ENCODE measurements at places on chromosomes 13 and 19. TPM values are rescaled to one million over a fixed set of nuclear protein-coding genes. Genes with fewer than 3 reads are reported as not detected.

DNA sequence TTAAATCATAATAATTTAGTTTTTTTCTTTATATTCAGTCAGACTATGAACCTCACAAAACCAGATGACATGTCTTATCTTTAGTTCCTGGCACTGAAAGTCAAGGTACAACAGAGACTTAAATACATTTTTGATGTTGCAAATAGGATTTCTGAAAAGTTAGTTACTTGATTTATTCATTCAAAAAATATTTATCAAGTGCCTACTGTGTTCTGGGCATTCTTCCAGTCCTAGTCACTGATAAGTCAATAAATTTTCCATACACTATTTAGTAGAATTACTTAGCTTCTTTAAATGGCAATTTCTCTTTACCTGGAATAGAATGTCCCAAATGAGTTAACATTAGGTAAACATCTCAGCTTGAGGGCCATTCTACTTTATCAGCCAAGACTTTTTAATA lies 938.3 kb upstream of the PCDH9 start:
- DNase-seq, result no peak

- DNase-seq, result no peak
Measured at GRCh38 chr19:16419669-16420335, 52.0 kb downstream of the EPS15L1 start.

DNA sequence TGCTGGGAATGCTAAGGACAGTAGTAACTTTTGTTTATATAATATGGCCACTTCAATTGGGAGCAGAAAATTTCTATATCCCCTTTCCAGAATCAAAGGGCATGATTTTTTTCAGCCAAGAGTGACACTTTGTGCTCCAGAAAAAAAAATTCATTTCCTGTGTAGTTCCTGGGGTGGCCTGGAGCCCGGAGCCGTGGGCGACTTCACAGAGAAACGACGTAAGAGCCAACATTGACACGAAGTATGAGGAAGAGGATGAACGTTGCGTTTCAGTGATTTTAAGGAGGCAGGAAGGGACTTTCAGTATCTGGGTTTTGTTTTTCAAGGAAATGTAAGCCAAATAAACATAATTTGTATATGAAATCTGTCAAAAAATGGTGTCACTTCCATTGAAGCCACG lies 187.6 kb downstream of the STK24 start:
- DNase-seq, result no peak

DNA sequence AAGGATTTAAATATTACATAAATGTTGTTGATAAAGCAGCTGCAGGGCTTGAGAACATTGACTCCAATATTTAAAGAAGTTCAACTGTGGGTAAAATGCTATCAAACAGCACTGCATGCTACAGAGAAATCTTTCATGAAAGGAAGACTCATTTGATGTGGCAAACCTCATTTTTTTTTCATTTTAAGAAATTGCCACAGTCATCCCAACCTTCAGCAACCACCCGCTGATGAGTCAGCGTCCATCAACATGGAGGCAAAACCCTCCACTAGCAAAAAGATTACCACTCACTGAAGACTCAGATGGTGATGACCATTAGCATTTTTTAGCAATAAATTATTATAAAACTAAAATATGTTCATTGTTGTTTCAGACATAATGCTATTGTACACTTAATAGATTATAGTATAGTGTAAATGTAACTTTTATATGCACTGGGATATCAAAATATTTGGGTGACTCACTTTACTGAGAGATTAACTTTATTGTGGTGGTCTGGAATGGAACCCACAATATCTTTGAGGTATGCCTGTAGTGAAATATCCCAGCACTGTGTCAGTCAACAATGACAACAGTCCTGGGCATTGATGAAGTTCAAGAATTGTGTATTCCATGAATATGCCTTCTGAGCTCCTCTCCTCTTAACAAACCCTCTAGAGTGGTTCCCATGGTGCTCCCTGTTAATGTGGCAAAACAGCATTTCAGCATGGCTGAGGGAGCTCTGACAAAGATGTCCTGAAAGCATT lies 52.4 kb upstream of the SOX21 start:
- no peak for DNase-seq

DNA sequence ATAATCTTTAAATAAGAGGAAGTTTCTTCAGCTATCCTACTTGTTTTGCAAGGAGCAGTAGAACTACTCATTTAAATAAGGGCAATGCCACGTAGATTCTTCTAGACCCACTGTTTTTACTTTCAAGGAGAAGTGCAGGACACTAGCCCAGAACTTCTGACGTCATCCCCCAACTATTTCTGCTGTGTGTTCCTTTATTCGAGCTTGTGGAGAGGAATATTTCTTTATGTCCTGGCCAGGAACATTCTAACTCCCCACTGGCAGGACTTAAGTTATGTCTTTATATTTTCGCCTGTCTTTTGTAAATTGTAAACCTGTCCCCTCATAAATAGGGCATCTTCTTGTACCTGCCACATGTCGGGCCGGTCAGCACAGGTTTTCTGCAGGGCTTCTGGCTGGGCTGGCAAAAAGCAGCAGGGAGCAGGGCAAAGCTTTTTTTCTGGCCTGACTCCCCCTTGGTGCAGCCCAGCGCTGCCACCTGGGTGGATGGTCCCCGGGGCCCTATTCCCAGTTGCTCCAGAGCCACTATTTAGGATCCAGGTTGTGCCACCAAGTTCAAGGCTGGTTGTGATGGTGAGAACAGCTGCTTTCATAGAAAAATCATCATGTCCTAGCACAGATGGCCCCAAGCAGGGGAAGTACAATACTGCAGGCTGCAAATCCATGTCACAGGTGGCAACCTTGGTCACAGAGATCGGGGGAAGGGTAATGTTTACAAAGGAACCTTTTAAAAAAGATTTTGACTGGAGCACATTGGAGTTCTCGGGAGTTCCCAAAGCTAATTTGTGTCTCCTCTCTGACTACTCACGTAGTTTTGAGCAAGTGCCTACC lies 1.8 kb downstream of the MBNL2 start:
- DNase-seq, result peak; percentile 58

DNA sequence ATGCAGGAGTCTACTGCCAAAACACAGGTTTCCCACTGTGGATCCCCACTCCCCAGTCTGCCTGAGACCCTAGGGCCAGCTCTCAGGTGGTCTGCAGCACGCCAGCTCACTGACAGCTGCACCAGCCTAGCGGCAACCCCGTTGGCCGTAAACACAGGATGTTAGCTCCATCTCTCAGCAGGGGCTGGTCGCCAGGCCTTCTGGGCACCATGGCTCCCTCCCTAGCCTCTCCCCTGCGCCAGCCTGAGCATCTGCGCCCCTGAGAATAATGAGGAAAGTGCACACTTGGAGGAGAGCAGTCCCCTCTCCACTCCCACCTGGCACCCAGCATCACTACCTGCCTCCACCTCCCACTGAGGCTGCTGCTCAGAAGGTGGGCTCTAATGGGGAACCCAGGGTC lies 20.8 kb upstream of the EPHX3 start:
- DNase-seq, result no peak

The TEX29 gene
- not detected for total RNA-seq

The DGKH gene
- total RNA-seq, result 5.9 TPM

The ANGPTL4 gene
- total RNA-seq, result 0.59 TPM

- no peak for DNase-seq
Measured at GRCh38 chr13:38564256-38565150, 122.4 kb upstream of the FREM2 start.

DNA sequence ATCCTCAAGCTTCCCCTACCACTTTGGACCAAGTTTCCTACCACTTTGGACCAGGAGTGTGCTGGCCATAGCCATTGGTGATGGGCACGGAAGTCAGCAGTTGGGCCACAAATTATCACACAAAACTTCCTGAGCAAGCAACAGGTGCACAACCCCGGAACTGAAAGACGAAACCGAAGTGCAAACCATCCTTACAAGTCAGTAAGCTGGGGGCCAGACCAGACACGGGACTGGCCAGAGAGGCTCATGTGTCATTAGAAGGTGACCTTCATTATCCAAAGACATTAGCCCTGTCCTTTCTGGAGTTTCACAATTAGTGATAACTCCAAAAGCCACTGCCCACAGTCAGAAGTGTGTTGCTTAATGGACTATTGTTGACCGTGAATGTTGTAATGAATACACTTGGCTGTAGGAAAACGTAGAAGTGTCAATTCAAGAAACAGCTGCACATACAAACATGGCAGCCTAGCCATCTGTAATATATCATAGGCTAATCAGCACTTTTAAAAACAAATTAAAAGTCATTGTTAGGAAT lies 244.1 kb upstream of the IRS2 start:
- DNase-seq, result peak; percentile 38
